Right lung (tissue), 10 donors: ENCODE measurements at places on chromosomes 12 and 14.

- no peak for DNase-seq
Measured at GRCh38 chr12:14880890-14881453, 4.7 kb downstream of the MGP start.

DNA sequence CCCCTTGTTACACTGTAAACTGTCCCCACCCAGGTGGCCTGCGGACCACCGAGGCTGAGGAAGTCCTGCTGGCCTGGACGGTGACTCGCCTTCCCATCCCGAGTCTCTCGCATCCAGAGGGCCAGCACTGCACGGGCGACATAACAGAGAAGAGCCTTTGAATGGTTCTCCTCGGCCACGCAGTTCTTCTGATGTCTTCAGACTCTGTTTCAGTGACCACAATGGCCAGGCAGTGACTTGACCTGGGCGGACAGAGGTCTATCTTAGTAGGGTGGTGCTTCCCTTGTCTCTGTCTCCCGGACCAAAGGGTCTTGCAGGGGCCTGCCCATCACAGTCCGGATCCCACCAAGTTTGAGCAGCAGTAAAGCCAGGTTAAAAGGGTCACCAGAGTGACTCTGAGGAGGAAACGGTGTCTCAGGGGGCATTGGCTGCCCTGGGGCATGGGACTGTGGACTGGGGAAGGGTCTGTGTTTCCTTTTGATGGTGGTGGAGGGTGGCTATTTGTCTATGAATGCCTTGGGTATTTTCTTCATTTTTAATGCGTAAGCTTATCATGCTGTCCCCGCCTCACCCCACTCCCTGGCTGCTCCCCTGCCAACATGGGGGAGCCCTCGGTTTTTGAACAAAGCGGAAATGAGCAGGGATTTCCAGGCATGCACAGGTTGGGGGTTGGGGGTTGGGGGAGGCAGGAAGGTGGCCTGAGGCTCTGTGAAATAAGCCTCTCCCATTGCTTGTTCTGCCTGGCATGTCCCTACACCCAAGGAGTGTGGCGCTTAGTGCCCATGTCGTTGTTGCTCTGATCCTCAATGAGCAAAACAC lies 10.3 kb downstream of the KRT85 start:
- DNase-seq = no peak

DNA sequence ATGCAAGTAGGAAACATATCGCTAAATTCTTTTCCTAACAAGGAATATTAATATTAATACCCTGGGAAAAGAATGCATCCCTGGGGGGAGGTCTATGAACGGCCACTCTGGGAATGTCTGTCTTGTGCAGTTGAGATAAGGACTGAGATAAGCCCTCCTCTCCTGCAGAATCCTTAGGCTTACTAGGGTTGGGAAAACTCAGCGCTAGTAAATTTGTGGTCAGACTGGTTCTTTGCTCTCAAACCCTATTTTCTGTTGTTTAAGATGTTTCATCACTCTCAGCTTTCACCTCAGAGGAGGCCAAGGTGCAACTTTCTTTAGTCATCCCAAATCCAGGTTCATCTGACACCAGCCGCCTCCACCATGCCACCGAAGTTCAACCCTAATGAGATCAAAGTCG lies 11.2 kb upstream of the RESF1 start:
- DNase-seq = no peak

GRCh38 chr12:102478405-102479098 lies 1.8 kb downstream of the IGF1 start:
- no peak for DNase-seq

DNA sequence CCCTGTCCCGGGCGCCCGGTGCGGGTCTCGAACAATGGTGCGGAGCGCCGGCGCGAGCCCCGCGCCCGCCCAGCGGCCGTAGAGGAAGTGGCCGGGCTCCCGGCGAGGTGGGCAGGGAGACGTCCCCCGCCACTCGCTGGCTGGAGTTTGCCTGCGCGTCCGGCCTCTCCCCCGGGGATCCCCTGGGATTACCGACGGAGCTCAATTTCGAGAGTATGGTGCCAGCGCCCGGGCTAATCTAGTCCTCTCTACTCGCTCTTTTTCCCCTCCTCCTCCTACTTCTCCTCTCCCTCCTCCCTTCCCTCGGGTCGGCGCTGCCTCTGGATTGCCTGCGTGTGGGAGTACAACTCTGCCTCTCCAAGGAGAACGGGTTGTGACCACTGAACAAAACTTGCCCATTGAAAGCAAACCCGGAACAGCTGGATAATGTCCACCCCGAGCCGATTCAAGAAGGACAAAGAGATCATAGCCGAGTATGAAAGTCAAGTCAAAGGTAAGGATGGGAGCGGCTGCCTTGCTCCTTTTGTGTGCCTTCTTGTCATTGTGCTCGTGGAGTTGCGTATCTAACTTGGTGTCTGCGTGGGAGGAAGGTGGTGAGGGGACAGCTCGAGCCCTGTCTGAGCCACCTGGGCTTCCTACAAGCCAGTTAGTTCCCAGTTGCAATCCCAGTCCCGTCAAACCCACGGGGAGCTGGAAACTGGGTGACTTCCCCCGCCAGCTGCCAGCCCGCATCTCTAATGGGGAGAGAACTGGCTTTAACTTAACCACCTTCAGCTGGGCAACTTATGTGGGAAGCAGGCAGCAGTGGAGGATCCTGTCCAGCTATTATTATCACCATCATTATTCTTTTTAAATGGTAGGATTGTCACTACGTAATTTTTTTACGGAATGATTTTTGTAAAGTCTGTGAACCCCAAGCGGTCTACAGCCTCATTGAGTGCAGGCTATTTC lies at the start of gene SRGAP1:
Gene SRGAP1 (plus strand): TSS at position 310 of the 951 bp plus-strand sequence. CDS start 117 bp downstream, at position 427.
- peak; percentile 68 for DNase-seq

GRCh38 chr14:71538938-71539649 lies 393.1 kb upstream of the RGS6 start:
- peak; percentile 67 for DNase-seq

- no peak for DNase-seq
Measured at GRCh38 chr12:95114766-95115405, 41.5 kb upstream of the NR2C1 start.

GRCh38 chr12:130438243-130438620 lies 100.5 kb downstream of the PIWIL1 start:
- DNase-seq = no peak

GRCh38 chr12:73892201-73892600 lies 645.4 kb upstream of the ATXN7L3B start:
- no peak for DNase-seq

DNA sequence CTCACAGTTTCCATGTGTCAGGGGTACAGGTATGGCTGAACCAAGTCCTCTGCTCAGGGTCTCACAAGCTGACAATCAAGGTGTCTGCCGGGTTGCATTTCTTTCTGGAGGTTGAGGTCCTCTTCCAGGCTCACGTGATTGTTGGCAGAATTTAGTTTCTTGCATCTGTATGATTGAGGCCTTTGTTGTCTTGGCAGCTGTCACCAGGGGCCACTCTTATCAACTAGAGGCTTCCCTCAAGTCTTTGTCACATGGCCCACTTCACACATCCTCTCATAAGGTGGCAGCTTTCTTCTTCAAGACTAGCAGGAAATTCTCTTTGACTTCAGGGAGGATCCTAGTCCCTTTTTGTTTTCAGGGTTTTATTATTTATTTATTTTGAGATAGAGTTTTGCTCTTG lies 46.0 kb upstream of the FOS start:
- no peak for DNase-seq

DNA sequence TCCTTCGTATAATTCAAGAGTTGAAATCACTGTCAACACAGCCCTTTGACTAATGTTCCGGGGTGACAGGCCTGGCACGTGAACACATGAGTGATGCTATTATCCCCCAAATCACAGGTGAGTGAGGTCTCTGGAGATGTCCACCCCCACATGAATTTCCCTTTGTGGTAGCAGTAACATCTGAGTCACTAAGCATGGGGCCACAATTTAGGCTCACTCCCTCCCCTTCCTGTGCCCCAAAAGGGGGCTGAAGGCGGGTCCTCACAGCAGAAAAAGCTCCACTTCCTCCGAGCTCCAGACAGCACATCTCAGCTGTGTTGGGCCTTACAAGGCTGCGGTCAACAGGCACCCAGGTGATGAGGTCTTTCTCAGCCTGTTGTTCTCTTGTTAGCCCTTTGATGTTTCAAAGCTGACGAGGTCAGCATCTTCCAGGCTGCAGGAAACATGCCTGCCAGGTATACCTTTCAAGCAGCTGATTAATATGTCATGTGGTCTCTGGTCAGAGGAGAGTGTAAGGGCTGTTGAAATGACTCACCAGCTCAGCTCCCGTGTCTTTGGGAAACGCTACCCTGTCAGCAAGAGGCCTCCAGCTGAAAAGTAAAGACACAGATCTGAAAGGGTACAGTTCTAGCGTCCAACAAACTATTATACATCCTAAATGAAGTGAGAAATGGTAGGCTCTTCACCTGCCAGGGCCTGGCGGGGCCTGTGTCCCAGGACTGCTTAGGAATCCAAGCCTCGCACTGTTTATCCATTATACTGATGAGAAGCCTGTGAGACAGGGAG lies 107.3 kb downstream of the ZFP36L1 start:
- no peak for DNase-seq

DNA sequence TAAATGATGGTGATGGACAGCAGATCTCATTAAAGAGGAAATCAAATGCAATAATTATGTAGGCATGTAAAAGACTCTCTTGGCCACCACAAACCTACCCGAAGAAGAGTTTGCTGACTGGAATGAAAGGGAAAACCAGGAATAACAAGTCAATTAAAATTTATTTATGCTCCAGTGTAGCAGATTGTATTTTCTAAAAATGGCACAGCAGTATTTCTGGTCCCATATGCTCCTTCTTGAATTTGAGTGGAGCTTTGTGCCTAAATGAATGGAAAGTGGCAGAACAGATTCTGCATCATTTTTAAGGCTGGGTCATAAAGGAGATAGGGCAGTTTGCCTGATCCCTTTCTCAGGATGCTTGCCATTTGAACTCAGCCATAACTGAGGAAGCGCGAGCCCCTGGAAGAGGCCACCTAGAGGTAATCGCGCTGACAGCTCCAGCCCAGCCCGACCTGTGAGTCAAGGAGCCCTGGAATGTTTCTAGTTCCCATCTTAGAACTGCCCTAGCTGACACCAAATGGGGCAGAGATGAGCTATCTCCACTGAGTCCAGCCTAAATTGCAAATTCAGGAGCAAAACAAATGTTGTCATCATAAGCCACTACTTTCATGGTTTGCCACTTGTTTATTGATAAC lies 229.2 kb upstream of the TMTC1 start:
- no peak for DNase-seq

DNA sequence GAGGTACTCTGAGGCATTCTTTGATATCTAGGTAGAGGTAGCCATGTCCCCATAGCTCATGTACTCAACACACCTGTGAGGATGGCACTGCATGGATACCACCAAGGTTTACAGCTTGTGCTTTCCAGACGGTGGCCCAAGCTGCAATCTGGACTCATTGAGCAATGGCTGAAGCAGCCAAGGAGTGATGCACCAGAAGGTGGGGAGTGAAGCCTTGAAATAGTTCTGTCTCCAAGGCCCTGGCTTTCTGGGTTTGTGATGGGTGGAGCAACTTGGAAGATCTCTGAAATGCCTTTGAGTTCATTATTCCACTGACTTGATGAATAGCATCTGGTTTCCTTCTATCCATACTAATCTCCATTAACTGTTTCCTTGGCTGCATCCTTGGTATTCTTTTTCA lies 290.0 kb upstream of the NOVA1 start:
- DNase-seq = no peak

DNA sequence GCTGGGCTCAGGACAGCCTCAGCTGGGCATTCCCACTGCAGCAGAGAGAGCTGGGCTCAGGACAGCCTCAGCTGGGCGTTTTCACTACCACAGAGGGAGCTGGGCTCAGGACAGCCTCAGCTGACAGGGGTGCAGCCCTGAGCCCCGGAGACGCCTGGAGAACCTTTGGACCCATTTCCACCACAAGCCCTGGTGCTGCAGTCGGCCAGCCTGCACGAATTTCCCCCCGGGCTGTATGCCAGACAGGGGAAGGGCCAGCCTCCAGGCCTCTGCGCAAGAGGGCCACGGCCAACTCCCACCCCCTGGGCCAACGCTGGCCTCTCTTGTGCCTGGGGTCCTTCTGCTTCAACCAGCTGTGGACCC lies 2.6 kb upstream of the C14orf180 start:
- no peak for DNase-seq

GRCh38 chr12:79162948-79163347 lies 298.4 kb downstream of the SYT1 start:
- DNase-seq = no peak

DNA sequence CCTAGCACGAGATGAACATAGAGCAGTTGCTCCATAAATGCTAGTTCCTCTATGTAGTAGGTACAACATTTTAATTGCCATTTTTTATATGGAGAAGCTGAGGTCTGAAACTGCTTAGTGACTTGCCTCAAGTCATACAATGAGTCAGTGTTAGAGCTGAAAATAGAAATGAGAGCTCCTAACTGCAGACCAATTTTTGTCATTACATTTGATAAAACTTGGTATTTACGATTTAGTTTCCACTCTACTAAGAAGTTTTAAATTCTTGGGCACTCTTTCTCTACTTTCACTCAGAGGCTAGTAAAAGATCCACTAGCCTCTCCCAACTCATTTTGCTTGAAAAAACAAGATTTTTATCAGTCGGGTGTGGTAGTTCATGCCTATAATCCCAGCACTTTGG lies 8.1 kb upstream of the TMED10 start:
- no peak for DNase-seq

DNA sequence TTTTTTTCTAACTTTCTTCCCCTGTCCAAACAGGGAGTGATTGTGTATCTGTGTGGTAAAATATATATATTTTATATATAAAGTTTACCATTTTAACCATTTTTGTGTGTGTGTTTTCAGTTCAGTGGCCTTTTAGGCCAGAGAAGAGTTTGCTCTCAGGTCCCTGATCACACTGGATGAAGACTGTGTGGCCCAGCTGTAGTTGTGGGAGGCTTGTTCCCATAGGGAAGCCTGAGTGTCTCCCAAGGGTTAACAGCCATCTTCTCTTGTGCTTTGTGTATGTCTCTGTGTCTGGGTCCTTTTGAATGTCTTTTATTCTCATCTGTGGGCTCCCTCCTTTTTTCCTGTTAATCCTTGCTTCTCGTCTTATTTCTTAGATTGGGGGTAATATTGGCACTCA lies 23.4 kb downstream of the CGRRF1 start:
- DNase-seq = no peak
